ENCODE measurements at places on chromosomes 6 and 20.

GRCh38 chr6:25324066-25324762 lies 45.0 kb downstream of the CARMIL1 start:
- peak overlapping the region; percentile 3 for H3K27ac ChIP-seq
- H3K36me3 ChIP-seq, result no peaks in the 10 kb centered on the region
- no peak overlapping the region for H3K4me3 ChIP-seq
- H3K27me3 ChIP-seq, result no peaks in the 10 kb centered on the region

DNA sequence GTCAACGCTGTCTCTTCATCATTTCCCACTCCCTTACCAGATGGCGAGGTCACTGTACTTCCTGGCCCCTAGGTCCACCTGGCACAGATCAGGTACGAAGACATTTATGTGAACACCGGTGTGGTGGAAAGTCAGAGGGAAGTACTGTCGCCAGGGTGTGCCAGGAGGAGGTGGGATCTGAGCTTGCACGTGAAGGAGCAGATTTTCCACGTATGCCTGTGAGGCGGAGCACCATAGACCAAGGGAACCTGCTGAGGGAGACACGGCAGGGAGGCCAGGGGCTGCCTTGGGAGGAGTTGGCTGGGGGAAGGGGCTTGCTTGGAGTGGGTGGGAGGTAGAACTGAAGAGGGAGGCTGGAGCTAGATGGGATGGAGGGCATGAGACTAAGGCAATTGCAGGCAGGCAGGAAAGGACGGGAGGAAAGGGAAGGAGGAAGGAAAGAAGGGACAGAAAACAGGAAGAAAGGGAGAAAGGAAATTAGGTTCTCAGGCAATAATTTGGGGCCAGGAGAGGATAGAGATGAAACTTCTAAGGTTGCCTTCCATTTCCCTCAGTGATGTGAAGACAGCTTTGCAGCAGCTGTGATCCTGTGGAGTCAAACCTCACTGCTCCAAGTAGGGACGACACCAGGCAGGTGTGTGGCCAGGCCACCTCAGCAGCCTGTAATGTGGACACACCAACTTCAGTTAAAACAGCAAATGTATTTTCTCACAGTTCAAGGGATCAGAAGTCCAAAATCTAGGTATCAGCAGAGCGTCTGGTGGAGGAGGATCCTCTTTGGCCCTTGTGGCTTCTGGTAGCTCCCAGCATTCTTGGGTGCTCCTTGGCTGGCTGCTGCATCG lies 46.8 kb downstream of the CHMP4B start:
- DNase-seq, result no peak
- H3K27ac ChIP-seq, result no peak overlapping the region
- no peaks in the 10 kb centered on the region for H3K27me3 ChIP-seq
- no peak overlapping the region for H3K4me3 ChIP-seq
- no peaks in the 10 kb centered on the region for H3K4me1 ChIP-seq

- no peak overlapping the region for H3K4me3 ChIP-seq
- H3K27ac ChIP-seq, result no peak overlapping the region
- no peaks in the 10 kb centered on the region for H3K4me1 ChIP-seq
- DNase-seq, result no peak
- no peaks in the 10 kb centered on the region for H3K27me3 ChIP-seq
These were observed 3.3 kb downstream of the NCR2 start for GRCh38 chr6:41338659-41339058.

- no peaks in the 10 kb centered on the region for H3K36me3 ChIP-seq
- no peak overlapping the region for H3K27ac ChIP-seq
- no peaks in the 10 kb centered on the region for H3K4me1 ChIP-seq
- H3K27me3 ChIP-seq, result no peaks in the 10 kb centered on the region
- H3K4me3 ChIP-seq, result no peak overlapping the region
These were observed 199.0 kb downstream of the SAMD5 start for GRCh38 chr6:147707524-147707923.

DNA sequence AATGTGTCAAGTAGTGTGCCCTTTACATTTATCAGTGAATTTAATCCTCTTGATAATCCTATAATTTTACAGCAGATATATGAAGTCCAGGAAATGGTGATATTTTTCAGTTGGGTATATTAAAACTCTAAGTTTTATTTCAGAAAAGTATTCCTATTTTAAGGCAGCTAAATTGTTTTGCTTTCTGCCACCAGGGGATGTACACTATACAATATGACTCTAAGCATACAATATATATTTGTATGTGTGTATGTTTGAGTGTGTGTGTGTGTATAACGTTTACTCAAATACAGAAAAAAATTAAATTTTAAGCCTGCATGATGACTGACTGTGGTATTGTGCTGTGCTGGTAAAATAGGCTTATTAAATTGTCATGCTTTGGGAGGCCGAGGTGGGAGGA lies 102.0 kb upstream of the RUNX2 start:
- no peaks in the 10 kb centered on the region for H3K27me3 ChIP-seq
- no peak overlapping the region for H3K4me3 ChIP-seq
- no peaks in the 10 kb centered on the region for H3K36me3 ChIP-seq
- H3K4me1 ChIP-seq, result no peaks in the 10 kb centered on the region
- H3K27ac ChIP-seq, result no peak overlapping the region
- DNase-seq, result no peak

GRCh38 chr6:163998496-163998895 lies 584.0 kb downstream of the QKI start:
- no peaks in the 10 kb centered on the region for H3K27me3 ChIP-seq
- H3K4me1 ChIP-seq, result no peaks in the 10 kb centered on the region
- no peak overlapping the region for H3K27ac ChIP-seq
- no peak overlapping the region for H3K4me3 ChIP-seq
- no peaks in the 10 kb centered on the region for H3K36me3 ChIP-seq

Data from tibial artery (tissue), 4 donors.